AG20443 (cell line): ENCODE measurements at places on chromosomes 2 and 18.
A peak's percentile ranks its signal among the peaks of the same experiment; 100 is the strongest.

- DNase-seq = peak; percentile 56
These were observed 291.6 kb downstream of the ZNF385B start for GRCh38 chr2:179569831-179570233.

DNA sequence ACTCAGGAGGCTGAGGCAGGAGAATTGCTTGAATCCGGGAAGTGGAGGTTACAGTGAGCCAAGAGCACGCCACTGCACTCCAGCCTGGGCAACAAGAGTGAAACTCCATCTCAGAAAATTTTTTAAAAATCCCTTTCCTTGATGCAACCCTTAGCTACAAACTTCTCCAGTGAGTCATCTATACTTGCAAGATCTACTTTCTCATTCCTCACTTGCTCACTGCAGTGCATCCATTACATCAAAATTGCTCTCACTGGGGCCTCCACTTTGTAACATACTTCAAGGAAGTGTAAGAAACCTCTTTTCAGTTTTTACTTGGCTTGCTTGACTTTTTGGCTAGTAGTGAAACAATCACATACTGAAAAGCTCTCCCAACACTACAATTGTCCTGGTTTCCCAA is 65.3 kb downstream of the REEP1 start:
- DNase-seq = no peak

GRCh38 chr18:23036660-23037201 is 98.6 kb upstream of the CABLES1 start:
- no peak for DNase-seq

DNA sequence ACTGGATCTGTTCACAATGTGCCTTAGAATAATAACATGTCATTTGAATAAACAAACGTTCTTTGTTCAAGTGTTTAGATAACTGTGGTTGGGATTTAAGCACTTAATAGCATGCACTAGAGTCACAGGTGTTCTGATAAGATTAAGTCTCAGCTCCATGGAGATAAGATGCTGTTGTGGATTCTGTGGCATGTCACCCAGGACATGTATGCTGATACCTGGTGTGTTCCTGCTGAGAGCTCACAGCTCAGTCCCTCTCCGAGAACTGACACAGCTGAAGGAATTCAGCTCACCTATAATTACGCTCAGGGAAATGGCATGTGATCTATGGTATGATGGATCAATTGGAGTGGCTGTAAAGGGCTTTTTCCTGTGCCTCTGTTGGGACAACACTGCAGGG is 75.4 kb upstream of the ST6GAL2 start:
- no peak for DNase-seq

GRCh38 chr18:21472741-21473140 is 127.8 kb downstream of the ESCO1 start:
- no peak for DNase-seq

GRCh38 chr2:197869501-197870111 is 65.2 kb downstream of the PLCL1 start:
- no peak for DNase-seq

- DNase-seq = no peak
These were observed 30.7 kb downstream of the DOCK10 start for GRCh38 chr2:225011585-225011984.

- no peak for DNase-seq
These were observed 182.7 kb downstream of the RNF152 start for GRCh38 chr18:61710082-61710620.

- DNase-seq = no peak
These were observed 40.3 kb downstream of the SRBD1 start for GRCh38 chr2:45570671-45571334.

DNA sequence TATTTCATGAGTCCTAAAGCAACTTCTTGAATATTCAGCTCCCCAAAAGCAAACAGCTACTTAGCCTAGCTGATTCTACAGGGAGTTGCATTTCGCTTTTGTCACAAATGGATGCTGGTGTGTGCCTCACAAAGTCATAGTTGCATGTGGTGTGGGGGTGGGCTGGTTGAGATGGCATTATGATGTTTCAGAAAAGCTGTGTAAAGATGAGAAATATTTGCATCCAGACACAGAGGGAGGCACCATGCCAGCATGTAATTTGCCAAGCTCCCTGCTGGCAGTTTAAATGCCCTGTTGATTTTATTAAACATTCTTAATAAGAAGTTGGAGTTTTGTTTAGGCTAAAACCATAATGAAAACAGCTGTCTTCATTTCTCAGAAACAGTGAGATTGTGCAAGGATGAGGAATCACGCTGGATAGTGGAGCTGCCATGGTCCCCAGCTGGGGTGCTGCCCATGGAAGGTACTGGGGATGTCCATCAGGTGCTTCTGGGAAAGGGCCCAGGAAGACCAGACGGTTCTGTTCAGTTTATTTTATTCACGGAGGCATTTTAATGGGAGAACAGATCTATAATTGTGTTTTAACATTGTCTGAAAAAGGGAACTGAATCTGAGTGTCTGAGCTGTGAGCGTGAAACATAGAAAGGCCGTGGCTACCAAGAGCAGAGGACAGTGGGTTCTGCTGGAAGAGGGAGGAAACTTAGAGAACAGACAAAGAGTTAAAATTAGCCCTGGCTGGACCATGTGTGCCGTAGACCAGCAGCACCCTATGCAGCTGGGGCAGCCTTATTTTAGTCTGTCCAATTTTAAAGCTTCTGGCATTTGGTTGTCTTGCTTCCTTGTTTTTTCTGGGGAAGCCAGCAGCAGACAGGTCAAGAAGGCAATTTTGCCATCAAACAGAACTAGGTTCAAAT is 177.1 kb downstream of the FAM210A start:
- DNase-seq = no peak

- DNase-seq = no peak
These were observed 48.7 kb downstream of the INPP5D start for GRCh38 chr2:233108611-233109490.

- no peak for DNase-seq
These were observed 50.7 kb upstream of the HAAO start for GRCh38 chr2:42843131-42843530.

DNA sequence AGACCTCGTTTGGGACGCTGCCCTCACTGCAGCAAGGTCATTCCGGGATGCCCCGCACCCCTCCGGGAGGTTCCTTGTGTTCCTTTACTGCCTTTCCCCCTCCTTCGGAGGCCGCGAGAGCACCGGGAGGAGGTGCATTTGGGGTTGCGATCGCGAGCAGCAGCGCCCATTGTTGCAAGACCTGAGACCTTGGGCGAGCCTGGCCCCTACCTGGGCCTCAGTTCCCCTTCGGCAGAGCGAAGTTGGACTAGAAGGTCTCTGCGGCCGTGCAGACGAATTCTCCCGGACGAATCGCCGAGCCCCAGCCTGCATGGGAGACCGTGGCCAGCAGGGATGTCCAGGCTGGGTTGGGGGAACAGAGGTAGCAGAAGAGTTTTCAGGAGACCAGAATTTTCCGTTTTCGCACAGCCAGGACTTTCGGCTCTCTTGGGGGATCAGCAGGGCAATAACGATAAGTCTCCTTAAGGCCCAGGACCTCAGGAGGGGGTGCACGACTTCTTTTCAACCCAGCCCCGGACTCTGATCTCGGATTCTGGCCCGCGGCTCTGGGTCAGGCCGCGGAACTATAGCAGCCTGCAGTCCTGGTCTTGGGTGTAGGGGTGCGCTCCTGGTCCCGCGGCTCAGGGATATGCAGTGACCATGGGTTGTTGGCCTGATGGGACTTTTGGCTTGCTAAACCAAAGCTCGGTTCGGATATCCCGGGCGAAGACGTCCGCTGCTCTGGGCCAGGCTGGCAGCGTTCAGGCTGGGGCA is 2.8 kb downstream of the GDF7 start:
- no peak for DNase-seq

- DNase-seq = no peak
These were observed 109.4 kb upstream of the POU3F3 start for GRCh38 chr2:104744537-104744936.

DNA sequence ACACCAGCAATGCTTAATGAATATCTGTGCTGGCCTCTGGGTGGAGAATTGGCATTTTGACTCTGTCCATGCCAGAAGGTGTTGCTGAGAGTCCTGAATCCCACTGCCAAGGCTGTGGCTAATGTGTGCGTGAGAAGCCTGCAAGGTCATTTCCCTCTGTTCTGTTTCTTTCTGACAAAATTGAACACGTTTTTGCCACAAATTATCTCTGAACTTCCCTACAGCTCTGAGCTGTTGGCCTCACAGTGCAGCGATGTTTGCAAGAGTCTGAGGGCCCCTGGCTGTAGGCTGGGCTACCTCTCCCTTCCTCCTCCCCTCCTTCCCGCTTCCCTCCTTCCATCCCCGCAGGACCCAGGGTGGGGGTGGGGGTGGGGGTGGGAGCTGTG is 154.1 kb upstream of the HS6ST1 start:
- DNase-seq = peak; percentile 67

DNA sequence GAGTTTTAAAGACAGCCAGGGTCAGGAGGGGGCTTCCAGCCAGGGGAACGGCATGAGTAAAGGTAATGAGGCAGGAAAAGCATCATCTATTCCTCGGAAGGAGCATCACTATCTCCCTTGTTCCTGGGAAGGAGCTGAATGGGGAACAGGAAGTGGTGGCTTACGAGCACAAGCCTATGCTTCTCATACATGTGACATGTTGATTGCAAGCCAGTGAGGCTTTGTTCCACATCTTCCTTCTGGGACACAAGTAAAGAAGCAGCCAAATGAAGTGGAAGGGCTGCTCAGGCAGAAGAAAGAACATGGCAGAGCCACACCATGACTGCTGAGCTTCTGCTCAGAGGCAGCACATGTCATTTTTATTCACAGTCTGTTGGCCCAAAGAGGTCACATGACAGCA is 15.1 kb upstream of the LMAN1 start:
- no peak for DNase-seq

DNA sequence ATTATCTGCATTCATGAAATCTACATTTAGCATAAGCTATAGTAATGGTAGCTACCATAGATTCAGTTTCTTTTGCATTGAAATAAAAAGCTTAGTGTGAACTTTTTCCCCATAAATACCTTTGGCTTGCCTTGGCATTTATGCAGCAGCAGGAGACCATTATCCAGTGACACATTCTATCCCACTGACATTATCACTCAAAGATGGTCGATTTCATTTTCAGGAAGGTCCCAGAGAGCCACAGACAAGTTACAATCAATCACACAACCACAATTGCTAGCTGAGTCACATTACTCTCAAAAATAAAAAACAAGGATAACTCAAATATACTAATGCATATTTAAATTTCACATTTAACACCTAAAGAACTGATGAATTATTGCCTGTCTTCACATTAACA is 512.7 kb upstream of the CDH2 start:
- DNase-seq = no peak

GRCh38 chr2:223949241-223949840 is 4.2 kb upstream of the WDFY1 start:
- DNase-seq = no peak

DNA sequence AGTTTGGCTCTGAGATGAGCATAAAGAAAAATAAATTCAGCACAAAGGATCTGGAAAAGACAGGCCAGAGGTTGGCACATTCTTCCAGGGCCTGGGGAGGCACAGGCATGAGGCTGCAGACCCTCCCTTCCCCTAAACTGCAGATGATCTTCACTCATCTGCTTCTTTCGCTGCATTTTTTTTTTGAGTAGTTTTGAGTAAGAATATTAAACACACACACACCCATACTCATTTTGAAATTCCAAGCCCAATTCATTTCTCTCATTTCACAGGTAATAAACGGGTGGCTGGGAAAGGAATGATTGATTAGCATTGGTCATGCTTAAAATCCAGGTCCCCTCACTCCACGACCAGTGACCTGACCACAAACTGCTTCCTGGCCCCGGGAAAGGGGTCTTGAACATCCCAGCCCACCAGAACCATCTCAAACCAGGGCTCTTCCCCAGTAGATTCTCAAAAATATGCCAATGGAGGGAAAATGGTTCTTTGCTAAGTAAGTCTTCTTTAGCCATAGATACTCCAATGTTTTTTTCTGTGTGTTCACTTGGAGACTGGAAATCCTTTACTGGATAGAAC is 219.6 kb downstream of the ANAPC1 start:
- no peak for DNase-seq

GRCh38 chr2:140998577-140998976 is 1132.2 kb downstream of the LRP1B start:
- no peak for DNase-seq

DNA sequence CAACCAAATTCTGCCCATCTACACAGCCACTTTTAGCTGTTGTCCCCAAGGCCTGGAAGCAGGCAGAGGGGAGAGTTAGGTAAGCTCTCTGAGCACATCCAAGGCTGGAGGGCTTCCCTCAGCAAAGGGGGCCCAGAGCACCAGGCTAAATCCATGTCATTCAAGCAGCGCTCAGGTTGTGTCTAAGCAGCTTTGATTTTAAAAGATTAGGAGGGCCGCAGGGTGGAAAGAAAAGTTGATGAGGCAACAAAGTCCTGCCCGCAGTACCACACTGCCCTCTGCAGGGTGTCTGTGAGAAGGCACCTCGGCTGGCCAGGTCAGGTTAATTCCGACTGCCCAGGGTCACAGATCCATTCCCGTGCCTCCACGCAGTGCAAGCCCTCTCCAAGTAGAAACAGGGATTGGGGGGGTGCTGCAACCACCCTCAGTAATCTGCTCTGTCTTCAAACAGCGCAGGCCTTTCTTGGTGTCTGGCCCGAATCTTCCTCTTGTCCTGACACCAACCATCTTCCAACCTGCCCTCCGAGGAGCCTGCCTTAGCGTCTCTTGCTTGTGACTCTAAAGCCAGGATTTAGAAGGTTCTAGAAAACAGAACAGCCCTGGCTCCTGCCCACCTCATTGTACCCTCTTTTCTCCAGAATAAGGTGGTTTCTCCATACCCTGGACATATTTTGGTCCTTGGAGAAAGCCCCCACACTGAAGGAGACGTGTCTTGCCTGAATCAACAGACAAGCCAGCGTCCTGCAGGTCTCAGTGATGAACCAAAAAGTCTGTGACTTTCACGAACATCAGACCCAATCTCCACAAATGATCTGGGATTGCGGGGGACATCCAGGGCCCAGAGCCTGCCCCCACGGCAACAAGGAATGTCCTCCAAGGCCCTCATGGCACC is 289.2 kb downstream of the TNS1 start:
- DNase-seq = peak; percentile 83

GRCh38 chr2:24411488-24412151 is 51.3 kb upstream of the ITSN2 start:
- no peak for DNase-seq
